ENCODE measurements at places on chromosomes 5 and 9.

DNA sequence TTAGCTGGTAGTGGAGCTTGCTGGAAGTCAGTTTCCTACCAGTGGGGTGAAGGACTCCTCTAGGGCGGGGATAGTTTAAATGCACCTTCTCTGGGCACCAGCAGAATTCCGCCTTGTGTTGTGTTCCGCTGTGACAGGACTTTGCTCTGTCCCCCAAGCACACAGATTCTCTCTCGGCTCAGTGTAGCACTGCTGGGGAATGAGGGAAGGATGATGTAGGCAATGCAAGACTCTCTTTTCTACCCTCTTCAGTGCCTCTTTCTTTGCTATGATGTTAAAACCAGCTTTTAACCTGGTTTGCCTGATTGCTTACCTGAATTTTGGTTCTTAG, 155.2 kb upstream of the SH3GL2 start:
- no peak for DNase-seq

DNA sequence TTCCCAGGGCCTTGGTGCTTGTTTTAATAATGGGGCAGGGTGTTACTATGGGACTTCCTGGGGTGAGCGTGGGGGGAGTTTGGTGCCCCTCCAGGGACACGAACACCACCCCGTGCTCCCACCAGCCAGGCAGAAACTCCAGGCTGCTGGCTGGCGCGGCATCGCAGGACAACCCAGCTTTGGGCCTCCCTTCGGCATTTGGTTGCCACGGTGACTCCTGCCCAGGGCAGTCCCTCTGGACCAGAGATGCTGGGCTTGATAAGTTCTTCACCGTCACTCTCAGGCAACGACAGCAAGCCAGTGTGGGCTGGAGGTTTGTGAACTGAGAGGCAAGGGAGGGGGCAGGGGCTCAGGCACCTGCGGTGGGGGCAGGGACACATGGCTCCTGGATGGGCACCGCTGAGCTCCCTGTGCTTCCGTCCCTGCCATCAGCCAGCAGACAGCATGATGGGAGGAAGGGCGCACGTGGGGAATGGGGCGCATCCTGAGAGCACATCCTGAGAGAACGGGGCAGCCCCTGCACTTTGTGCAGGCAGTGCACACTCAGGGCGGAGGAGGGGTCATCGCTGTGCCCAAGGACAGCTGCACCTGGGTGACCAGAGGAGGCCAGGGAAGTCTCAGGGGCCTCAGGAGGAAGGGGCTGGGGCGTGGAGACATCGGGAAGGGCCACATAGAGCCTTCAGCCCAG, 116.4 kb downstream of the RXRA start:
- no peak for DNase-seq

GRCh38 chr5:156595132-156595787, 254.8 kb upstream of the PPP1R2B start:
- no peak for DNase-seq

- peak; percentile 66 for DNase-seq
These were observed 60.2 kb upstream of the TBC1D2 start for GRCh38 chr9:98315551-98316060.

- no peak for DNase-seq
These were observed 63.4 kb downstream of the DIRAS2 start for GRCh38 chr9:90579181-90579580.

DNA sequence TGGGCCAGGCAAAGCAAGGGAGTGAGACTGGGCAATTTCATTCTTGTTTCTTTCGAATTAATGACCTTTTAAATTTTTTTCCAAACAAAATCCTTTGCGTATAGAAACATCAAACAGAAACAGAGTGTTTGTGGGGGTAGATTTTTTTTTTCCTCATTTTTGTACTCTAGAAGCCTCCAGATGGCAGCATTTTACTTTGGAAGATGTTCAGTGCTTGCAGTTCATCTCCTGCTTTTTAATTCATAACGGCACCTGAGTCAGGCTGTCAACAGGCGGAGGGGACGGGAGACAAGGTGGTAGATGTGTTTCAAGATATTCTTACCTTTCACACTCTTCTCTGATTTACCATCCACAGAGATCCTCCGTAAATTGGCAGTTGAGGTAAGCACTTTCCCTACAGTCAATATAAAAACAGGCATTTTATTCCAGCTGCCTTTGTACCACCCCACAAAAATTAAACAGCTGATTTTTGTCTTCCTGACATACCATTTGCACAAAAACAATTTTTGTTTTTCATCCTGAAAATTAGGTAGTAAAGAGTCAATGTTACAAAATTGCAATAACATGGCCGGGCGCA, 99.5 kb upstream of the FBXL17 start:
- DNase-seq: no peak

Data from NCI-H774 (cell line).